ENCODE measurements at places on chromosomes 11 and 22. TPM values are rescaled to one million over a fixed set of nuclear protein-coding genes. Genes with fewer than 3 reads are reported as not detected.

The C11orf42 gene
- total RNA-seq = not detected

GRCh38 chr11:48142889-48143288 lies 73.7 kb upstream of the OR4B1 start:
- no peak for DNase-seq

The RAB3IL1 gene
- 2.8 TPM for total RNA-seq

- no peak for DNase-seq
These were observed 626 bp upstream of the F2 start for GRCh38 chr11:46718155-46719019.

GRCh38 chr11:43908191-43908590 lies 27.6 kb downstream of the ALKBH3 start:
- DNase-seq = no peak

The BTG4 gene
- not detected for total RNA-seq

The UPK3A gene
- total RNA-seq = not detected

The TCN2 gene
- total RNA-seq = not detected

DNA sequence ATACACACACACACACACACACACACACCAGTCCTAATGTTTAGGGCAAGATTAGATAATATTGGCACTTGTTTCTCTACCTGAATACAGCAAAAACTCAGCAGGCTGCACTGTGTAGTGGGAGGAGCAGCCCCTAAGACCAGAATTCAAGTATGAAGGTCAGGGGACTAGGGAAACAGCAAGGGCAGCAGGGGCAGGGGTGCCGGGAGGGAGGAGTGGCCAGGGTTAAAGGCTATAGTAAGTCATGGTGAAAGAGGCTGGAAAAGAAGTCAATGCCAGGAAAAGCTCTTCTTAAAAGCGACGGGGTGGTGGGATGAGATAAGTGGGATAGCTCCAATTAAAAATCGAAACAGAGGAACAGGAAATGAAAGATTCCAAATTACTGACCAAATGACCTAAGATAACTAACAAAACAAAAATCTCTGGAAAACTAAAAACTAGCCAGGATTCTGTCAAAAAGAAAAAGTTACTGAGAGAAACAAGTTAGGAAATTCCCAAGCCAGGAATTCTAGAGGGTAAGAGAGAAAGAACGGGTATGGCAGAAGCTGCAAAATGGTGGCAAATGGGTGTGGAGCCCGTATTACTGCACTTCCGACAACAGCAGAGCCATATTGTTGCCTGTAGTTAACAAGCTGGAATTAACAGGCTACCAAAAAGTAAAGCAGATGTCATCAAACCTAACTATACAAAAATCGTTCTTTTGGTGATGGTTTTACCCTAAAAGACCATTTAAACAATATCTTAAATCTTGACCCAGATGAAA lies 1.3 kb downstream of the ASCL3 start:
- DNase-seq = no peak

The MAJIN gene
- total RNA-seq = not detected

GRCh38 chr11:131944736-131945135 lies 574.3 kb downstream of the NTM start:
- DNase-seq = no peak

DNA sequence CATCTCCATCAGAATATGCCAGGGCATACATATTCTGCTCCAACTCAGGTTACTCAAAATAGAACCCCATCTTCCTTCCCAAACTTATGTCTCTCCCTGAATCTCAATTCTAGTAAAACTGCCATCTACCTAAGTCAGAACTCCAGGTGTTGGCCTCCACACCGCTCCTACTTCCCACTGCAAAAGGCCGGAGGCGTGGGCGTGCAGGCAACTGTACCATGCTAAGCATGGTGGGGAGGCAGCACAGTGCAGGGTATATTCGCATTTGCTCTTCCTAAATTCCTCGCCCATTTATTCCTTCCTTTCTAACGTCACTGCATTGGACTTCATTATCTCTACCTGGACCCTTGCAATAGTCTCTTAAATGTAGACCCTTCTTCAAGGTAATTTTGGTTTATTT lies 97.8 kb downstream of the MICAL3 start:
- no peak for DNase-seq

The RAB30 gene
- total RNA-seq = 4.0 TPM

The FAM180B gene
- not detected for total RNA-seq

The PPP2R5B gene
- total RNA-seq = 5.4 TPM

GRCh38 chr11:26333906-26334305 lies 2.0 kb downstream of the ANO3 start:
- DNase-seq = no peak

DNA sequence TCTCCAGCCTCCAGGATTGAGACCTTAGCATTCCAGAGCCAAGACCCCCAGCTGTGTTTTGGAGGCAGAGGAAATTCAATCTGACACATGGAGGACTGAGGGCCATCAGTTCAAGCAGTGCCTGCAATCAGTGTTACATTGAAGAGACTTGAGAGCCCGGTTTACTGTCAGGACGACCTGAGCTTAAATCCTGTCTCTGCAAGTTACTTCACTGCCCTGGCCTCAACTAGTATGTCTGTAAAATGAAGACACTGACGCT lies 35.1 kb downstream of the TRIM29 start:
- DNase-seq = no peak

The HBB gene
- not detected for total RNA-seq

- no peak for DNase-seq
These were observed 87.2 kb upstream of the NAV2 start for GRCh38 chr11:19625438-19625837.

DNA sequence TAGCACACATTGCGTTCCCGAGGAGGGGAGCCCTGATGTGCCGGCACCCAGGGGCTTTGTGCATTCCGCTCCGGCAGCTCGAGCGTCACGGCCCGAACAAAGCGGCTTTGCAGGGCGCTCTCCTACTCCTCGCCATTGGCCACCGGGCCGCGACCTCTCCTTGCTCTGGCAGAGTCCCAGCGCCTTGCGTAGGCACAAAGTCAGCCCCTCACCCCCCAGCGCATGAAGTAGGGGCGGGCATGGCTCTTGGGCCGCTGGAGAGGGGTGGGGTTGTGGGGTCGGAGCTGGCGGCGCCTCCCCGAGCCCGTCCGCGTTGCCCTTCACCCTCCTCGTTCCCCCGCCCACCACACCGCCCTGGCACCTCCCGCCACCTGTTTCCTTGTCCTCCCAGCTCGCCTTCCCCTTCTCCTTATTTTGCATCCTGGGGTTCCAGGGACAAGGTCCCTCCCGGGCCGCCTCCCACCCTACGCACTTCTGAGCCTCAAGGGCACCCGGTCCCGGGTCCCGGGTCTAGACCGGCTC lies 753 bp upstream of the PPARA start:
- no peak for DNase-seq

The UNC93B1 gene
- 21.0 TPM for total RNA-seq

- DNase-seq = no peak
These were observed 273.3 kb upstream of the C11orf87 start for GRCh38 chr11:109148669-109149068.

The XKR3 gene
- total RNA-seq = not detected

The TNNT3 gene
- not detected for total RNA-seq

DNA sequence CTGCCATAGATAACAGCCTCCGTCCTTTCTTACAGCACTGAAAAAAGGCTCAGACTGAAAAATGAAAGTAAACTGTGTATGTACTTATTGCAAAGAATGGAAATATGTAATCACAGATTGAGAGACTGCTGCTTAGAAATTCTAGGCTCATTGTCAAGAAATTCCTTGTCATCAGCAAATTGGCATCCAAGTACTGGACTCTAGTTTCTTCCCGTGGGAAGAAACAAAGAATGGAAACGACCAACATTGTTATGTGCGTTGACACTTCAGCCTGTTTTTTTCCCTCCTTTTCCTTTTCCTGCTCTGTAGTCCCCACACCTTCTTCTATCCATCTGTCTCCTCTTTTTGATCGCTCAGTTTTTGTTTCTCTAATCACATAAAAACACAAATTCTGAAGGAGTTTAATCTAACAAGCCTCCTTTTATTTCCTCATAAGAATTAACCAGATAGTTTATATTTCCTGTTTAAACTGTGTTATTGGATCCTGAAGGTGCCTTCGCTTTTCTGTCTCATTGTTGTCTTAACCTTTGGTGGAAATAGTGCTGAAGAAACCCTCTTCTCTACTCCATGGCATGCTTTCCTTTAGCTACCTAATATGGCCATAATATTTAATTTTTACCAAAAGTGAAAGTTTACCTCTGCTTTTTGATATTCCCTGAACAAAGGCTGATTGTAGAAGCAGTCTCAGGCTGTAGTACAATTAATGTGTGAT lies 20.0 kb upstream of the CASP12 start:
- DNase-seq = no peak

The TEX54 gene
- not detected for total RNA-seq

DNA sequence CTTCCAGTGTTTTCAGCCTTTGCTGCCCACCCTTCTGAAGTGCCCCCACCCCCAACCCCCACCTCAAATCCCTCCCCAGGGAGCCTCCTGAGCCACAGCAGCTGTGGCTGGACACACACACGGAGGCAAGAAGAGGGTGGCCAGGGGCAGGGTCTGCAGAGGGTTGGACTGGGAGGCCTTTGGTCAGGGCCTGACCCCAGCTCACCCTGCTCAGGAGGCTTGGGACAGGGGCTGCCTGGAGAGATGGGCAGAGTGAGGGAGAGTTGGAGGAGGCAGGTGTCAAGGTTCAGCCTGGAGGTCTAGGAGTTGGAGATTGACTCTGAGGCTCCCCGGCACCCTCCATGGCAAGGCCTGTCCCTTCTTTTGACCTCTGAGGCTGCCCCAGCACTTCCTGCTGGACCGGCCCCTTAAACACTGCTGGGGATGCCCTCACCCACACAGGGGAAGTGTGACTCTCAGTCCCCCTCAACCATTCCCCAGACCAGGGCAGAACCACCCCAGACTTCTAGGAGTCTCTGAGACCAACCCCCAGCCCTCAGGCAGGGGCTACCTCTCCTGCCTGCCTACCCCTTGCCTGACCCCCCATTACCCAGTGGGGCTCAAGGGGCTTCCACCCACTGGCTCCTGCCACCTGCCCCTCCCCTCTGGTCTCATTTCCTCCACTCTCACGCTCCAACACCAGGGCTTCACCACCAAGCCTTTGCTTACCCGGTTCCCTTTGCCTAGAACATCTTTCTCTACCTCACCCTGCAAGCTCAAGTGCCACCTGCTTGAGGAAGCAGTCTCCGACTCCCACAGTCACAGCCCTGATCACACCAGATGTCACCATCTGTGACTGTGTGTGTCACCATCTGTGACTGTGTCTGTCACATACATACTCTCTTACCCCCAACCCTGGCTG lies 8.6 kb downstream of the ARAP1 start:
- DNase-seq = no peak

DNA sequence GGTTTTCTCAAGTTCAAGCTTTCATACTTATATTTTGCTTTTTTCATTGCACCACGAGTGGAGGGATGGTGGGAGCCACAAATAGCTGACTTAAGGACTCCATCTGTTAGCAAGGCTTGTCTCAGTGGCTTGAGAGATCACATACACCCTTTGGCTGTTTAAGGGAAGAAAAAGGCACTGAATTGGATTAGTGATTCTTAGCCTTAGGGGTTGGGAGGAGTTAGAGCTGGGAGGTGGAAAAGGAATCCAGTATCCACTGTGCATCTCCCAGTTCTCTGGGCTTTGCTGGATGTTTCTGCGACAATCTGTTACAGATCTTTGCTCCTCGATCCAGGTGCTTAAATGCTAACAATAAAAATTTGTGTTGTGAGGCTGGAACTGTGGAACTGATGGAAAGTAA lies 593.6 kb downstream of the CNTN5 start:
- no peak for DNase-seq

- no peak for DNase-seq
These were observed 2084.3 kb downstream of the LRRC4C start for GRCh38 chr11:39374963-39375698.

The OR4A16 gene
- total RNA-seq = not detected

- DNase-seq = no peak
These were observed 17.1 kb upstream of the TPH1 start for GRCh38 chr11:18063125-18063524.

All from MG63 (cell line).